ENCODE measurements at places on chromosomes 13 and 19.
A peak's percentile ranks its signal among the peaks of the same experiment; 100 is the strongest.

GRCh38 chr19:2546128-2547032 lies 70.5 kb downstream of the GADD45B start:
- no peak for DNase-seq

GRCh38 chr13:34153428-34154180 lies 335.7 kb downstream of the RFC3 start:
- DNase-seq, result no peak

DNA sequence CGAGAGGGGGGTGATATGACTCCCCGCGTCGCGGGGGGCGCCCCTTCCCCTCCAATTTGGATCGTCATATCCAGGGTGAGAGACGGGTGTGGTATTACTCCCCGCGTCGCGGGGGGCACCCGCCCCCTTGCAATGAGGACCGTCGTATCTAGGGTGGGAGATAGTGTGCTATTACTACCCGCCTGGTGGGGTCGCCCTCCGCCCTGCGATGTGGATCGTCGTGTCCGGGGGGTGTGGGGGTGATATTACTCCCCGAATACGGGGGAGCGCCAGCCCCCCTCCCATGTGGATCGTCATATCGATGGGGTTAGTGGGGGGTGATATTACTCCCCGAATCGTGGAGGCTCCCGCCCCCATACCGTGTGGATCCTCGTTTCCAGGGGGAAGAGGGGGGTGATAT lies 29.2 kb upstream of the RGCC start:
- no peak for DNase-seq

GRCh38 chr19:5083547-5083965 lies 114.6 kb downstream of the KDM4B start:
- DNase-seq, result no peak

DNA sequence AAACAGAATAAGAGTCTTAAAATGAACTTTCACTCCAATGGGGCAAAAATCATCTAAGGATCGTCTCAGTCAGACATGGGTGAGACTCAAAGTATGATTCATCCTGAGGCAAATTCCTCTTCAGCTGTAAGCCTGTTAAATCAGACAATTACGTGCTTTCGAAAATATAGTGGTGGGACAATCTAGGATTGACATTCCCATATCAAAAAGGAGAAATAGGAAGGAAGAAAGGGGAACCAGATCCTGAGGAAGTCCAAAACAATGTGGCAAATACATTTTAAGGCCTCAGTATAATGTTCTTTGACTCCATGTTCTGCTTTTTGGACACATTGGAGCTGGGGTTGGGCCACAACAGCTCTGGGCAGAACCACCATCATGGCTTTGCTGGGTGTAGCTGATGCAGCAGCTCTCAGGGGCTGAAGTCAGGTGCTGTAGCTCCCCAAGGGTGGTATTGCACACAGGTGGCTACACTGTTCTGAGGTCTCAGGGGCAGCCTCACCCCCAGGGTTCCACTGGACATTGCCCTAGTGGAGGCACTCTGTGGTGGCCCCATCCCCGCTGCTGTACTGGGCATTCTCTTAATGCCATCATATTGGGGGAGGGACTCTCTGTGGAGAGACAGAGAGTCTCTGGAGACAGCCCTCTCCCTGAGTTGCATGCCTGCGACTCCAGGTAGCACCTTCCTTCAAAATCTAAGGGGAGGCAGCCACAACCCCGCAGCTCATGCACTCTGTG lies 5.7 kb upstream of the FPR3 start:
- DNase-seq, result no peak

GRCh38 chr19:17337675-17338432 lies 501 bp downstream of the GTPBP3 start:
- no peak for DNase-seq

GRCh38 chr13:43153436-43154090 lies 130.2 kb downstream of the DNAJC15 start:
- no peak for DNase-seq

GRCh38 chr13:50970956-50971355 lies 61.4 kb downstream of the RNASEH2B start:
- no peak for DNase-seq

GRCh38 chr13:94328381-94329041 lies 151.0 kb downstream of the DCT start:
- no peak for DNase-seq

DNA sequence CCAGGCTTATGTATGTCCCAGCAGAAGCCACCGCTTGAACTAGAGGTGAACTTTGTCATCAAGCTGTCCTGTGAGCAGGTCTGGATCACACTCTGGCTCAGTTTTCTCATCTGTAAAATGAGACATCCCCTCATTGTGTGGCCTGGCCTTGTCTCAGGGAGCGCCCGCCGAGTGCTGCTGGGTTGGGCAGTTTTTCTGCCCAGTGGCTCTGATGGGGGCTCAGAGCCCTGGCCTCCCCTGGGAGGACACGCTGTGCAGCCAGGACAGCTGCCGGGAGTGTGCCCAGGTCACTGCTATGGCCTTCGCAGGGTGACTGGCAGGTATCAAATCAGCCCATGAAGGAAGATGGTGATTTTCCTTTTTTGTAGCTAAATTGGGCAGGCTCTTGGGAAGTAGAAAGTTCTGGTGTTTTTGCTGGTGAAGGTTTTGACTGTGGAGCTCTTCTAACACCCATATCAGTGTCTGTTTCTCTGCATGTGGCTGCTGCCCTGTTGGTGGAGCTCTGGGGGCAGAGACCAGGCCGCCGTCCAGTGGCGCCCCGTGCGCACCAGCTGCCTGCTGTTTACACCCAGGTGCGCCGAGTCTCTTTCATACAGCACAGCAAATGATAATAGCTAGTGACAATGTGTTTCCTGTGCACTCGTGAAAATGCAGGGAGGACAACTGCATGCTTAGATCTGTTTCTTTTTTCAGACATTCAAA lies 40.8 kb downstream of the SLC7A9 start:
- no peak for DNase-seq

DNA sequence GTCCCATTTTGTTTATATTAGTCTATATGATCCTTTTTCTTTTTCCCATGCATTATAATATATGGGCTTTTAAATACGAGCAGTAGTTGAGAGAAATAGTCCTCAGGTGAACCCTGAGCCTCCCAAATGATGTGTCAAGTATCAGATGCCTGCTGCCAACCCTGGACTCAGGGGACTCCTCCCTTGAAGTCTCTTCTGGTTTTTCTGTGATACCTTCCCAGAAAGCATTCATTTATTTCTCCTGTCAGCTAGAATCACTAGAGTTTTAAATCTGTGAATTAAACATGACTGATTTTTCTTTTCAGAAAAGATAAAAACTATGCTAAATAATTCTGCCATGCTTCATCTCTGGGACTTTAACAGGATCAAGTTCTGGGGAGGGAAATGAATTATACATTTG lies 184.6 kb downstream of the LIG4 start:
- no peak for DNase-seq

DNA sequence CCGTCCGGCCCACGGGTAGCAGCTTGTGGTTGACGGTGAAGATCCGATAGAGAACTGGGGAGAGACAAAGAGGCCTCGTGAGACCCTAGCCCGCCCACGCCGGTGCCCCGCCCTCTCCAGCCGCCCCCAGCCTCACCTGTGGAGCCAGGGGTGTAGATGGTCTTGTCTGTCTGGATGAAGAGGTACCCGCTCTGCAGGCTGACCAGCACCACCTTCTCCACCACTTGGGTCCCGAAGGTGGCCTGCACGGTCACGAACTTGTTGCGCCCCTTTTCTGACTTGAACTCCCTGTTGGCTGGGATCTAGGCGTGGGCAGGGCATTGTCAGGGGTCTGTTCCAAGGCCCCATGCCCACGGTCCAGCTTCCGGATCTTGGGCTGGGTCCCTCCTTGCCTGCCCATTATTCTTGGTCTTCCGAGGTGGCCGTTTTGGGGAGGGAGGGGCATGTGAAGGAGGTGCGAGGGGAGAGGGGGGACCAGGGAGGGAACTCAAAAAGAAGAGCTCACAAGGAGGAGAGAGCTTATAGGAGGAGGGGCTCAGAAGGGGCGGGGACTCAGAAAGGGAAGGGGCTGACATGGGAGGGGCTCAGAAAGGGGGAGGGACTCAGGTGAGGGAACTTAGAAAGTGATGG lies 2.2 kb downstream of the C3 start:
- DNase-seq, result no peak

DNA sequence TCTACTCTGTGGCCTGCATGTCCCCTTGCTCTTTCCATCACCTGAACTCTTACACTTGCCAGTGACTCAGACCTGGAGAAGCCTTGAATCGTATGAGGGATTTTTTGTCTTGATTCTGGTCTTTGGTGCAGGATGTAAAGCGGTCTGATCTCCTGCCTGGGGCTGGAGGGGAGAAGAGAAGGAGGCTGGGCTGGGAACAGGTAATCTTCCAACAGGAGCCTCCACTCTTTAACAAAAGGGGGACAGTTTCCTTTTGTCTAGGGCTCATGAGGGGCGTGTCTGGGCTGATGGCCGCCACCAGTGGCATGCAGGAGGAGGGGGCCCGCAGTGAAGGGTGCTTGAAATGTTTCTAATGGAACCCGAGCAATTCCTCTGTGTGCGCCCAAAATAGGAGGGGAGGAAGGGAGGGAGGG lies 24.7 kb downstream of the NFIX start:
- no peak for DNase-seq

DNA sequence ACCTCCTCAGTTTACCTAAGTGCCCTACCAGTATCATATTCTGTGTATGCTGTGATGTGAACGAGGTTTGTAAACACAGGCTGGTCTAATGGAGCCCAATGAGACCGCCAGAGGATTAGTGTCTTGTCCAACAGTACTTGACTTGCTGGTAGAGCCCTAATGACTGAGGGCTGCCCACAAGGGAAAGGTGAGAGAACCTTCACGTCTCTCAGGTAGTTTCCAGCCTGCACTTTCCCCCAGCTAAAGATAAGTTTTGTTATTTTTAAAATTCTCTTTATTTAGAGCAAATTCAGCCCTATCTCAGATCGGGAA lies 498 bp upstream of the RBM26 start:
- no peak for DNase-seq

GRCh38 chr13:94303644-94304174 lies 175.8 kb downstream of the DCT start:
- no peak for DNase-seq

GRCh38 chr19:36009220-36009619 lies 607 bp upstream of the SYNE4 start:
- DNase-seq, result no peak

- no peak for DNase-seq
These were observed 62.9 kb downstream of the GGACT start for GRCh38 chr13:100525453-100526317.

- no peak for DNase-seq
These were observed 232.6 kb upstream of the HTR2A start for GRCh38 chr13:47129461-47129860.

DNA sequence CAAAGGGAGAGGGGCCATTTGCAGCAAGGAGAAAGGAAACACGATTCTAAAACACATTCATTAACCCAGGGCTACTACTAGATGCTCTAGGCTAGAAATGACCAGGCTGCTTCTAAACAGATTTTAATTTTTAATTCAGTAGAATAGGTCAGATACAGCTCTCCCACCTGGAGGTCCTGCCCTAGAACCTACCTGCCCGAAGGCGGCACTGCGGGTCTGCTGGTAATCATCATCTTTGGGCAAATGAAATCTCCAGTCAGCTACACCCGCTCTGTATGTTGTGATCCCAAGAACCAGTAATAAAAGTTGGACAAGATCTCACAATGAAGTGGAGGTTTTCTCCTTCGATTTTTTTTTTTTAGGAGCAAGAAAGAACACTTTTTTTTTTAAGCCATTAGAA lies 345.3 kb downstream of the ENOX1 start:
- no peak for DNase-seq

DNA sequence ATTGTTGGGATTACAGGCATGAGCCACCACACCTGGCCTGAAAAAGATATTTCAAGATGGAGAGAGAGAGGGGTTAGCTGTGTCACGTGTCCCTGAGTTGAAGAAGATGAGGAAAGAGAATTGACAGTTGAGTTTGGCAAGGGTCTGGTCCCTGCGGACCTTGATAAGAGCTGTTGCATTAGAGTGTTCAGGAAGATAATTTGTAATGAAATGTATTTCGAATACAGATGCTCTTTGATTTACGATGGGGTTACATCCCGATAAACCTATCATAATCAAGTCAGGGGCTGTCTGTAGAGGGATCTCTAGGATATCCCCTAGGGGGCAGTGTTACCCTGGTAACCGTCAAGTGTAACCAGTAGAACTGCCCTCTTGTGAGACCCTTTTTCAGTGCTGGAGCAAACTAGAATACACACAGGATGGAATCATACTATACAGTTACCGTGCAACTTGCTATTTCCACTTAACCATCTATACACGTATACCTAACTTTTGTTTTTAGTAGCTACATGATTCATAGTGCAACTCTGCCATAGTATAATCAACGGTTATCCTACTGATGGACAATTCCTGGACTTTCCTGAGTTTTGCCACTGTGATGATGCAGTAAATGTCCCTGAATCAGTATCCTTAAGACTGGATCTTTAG lies 1.5 kb upstream of the ELOF1 start:
- DNase-seq, result peak; percentile 61

DNA sequence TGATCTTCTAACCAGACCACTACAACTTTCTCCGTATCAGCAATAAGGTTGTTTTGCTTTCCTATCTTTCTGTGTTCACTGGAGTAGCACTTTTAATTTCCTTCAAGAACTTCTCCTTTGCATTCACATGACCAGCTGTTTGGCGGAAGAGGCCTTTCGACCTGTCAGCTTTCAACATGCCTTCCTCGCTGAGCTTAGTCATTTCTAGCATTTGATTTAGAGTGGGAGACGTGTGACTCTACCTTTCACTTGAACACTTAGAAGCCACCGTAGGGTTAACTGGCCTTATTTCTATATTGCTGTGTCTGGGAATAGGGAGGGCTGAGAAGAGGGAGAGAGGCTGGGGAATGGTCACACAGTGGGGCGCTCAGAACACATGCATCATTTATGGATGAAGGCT lies 104.7 kb downstream of the TUBGCP3 start:
- DNase-seq, result no peak

All from NCI-H446 (cell line).